ENCODE measurements at places on chromosomes 3 and 15. TPM values are rescaled to one million over a fixed set of nuclear protein-coding genes. Genes with fewer than 3 reads are reported as not detected.

Gene CELSR3
- 0.35 TPM for total RNA-seq

GRCh38 chr3:196409409-196409808 lies 22.8 kb downstream of the UBXN7 start:
- DNase-seq = no peak

DNA sequence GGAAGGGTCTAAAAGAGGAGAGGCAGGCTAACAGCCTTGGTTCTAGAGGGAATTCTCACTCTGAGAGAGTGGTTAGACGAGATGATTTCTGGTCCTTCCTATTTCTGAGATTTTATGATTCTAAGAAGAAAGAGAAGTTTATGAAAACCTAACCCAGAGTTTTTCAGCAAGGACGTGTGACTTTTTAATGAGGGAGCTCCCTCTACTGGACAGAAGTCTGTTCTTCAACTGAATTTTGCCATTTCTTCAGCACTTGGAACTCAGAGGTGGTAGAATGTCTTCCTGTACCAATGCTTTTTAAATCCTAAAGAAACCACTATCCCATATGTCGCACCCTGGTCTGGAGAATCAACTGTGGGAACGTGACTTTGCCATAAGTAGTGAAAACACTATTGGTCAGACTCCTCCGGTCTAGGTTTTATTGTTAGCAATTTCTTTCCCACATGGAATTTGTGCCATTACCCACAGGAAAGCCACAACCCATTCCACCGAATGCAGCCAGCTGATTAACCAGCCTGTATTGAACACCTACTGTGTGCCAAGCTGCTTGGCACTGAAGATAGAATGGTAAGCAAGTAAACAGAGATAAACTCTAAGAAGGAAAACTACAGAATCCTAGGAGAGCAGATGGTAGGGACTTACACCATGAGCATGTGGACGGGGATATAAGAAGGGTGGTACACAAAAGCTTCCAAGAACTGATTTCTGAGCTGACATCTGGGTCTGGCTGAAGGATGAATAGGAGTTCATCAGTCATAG lies 199.5 kb upstream of the LMCD1 start:
- DNase-seq = no peak

GRCh38 chr15:100129677-100130076 lies 212.1 kb downstream of the ADAMTS17 start:
- DNase-seq = no peak

DNA sequence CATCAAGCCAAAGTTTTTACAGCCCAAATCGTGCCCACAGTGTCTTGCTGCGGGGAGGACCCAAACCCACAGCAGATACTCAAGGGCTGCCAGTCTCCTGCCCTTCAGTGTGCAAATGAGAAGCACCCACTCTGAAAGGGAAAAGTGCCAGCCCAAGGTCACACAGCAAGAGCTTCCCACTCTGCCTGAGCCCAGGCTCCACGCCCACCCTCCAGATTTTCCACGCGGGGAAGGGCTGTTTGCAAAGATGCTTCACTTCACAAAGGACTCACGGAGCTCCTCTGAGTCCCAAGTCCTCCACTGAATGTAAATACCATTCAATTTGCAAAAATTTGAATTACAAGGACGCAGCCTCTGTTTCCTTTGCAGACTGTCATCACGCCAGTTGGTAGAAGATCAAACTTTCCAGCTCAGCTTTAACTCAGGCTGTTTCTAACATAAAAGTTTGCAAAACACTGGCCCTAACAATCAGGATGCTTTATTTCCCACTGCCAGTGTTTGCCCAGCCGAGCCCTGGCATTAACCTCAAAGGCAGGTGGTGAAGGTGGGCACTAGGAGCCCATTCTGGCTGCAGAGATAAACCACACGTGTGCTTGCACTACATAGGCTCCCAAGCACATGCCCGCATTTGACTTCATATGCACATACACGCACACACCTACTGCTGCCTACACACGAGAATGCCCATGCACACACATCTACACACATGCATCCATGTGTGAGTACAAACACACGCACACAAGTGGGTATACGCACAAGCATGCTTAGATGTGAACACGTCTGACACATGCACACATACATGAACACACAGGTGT lies 7.6 kb downstream of the CACNA2D2 start:
- no peak for DNase-seq

DNA sequence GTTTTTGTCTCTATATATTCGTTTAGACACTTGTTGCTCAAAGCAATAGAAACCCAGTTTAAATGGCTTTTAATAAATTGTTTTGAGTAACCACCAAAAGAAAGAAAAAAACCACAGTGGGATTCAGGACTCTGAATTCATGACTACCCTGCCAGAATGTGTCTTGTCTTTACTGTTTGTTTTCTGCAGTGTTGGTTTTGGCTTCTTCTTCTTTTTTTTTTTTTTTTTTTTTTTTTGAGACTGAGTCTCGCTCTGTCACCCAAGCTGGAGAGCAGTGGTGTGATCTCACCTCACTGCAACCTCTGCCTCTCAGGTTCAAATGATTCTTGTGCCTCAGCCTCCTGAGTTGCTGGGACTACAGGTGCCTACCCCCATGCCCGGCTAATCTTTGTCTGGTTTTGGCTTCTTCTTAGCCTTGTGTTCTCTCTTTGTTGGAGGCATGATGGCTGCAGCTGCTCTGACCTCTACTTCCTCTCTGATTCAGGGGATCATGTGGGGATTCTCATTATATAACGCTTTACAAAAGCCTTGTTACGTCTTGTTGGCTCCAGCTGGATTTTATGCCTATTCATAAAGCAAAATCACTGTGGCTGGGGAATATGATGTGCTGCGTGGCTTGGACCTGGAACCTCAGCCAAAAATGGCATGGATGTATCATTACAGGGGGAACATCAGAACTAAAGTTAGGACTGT lies 54.0 kb downstream of the PLS1 start:
- DNase-seq = no peak

DNA sequence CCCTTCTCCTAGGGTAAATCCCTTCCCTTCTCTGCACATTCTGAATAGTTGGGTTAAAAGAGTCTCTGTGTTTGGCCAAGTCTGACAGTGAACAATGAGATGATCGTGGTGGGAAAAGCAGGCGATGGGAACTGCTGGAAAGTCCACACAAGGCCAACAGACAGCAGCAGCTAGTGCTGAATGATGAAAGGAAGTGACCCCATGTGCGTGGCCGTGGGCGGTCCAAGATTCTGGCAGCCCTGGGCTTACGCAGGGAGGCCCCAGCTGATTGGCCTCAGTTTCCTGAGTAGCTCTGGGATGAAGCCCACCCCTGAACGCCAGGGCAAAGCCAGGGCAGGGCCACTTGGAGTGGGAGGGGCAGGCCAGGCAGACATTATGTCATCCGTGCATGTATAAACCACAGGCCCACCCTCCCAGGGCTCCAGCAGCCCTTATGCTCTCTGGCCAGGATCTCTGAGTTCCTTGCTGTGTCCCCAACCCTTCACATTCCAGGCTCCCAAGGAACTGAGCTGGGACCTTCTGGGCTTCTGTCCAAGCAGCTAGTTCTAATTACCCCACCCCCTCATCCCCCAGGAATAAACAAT lies 57.8 kb downstream of the CDC25A start:
- peak; percentile 85 for DNase-seq

DNA sequence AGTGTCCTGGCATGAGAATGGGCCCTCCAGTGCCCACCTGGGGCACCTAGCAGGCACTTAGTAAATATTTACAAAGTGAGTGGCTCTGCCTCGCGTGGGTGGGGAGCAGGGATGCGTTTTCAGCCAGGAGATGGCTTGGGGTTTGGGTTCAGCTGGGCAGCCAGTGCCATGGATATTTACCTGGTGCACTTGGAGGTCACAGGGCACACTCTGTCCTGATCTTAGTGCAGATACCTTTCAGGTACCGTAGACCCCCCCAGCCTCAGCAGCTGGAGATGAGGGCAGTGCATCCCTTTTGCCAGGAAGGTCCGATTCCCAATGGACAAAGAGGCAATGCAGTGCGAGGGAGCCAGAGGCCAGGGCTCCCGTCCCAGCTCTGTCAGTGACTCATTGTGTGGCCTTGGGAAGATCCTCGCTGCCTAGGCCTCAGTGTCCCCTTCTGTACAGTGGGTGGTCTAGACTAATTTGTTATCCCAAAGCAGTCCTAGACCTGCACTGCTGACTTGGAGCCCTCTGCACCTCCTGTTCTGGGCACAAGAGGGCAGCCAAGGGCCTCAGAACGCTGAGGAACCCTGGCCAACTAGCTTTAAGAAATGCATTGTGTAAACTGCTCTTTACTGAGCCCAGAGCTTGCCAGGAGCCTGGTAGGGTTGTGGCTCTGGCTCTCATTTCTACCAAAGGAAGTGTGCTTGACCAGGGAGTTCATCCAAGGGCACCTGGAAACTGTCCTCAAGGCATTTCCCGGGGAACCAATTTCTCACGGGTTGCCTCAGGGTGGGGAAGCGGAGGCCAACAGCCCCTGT lies 16.0 kb downstream of the HDAC11 start:
- DNase-seq = peak; percentile 83
